ENCODE measurements at places on chromosomes 6 and 20.
A peak's percentile ranks its signal among the peaks of the same experiment; 100 is the strongest.

GRCh38 chr20:19110285-19110684 lies 102.2 kb upstream of the SLC24A3 start:
- DNase-seq, result no peak

GRCh38 chr6:64580346-64580745 lies 944.7 kb downstream of the PHF3 start:
- DNase-seq, result no peak

- no peak for DNase-seq
Measured at GRCh38 chr6:22418714-22419113, 121.9 kb upstream of the PRL start.

- no peak for DNase-seq
Measured at GRCh38 chr6:123007885-123008284, 11.8 kb downstream of the CLVS2 start.

GRCh38 chr6:117138425-117138824 lies 126.9 kb upstream of the VGLL2 start:
- no peak for DNase-seq

- DNase-seq, result no peak
Measured at GRCh38 chr6:28303570-28303969, 22.2 kb downstream of the PGBD1 start.

DNA sequence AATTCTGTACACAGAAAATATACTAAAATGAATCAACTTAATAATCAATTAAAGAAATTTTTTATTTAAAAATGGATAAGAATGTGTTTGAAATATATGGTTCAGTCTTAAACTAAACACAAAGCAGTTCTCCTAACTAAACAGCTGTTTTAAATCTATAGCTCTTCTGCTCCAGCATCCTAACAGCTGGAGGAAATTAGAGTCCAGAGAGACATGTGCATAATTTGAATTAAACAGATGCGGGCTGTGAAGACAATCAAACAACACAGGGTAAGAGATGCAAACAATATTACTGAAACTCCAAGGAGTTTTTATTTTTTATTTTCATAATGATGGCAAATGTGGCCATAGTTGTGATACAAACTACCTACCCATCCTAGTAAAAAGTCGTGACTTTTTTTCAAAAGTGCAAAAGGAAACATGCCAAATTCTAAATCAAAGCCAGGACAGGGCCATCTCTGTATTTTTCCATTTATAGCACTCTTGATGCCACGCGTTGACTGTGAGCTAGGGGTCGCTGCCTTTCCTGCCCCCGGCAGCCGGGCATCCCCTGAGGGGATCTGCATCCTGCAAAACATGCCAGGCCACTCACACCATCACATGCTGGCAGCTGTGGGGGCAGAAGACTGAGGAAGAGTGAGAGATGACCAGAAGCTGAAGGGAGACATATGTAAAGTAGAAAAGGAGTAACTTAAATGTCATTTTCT lies 310.6 kb downstream of the PRKN start:
- DNase-seq, result no peak

GRCh38 chr6:101110814-101111213 lies 229.7 kb upstream of the ASCC3 start:
- no peak for DNase-seq

- DNase-seq, result no peak
Measured at GRCh38 chr6:18439581-18439980, 52.4 kb downstream of the RNF144B start.

- no peak for DNase-seq
Measured at GRCh38 chr6:36969240-36969691, 14.7 kb downstream of the PI16 start.

DNA sequence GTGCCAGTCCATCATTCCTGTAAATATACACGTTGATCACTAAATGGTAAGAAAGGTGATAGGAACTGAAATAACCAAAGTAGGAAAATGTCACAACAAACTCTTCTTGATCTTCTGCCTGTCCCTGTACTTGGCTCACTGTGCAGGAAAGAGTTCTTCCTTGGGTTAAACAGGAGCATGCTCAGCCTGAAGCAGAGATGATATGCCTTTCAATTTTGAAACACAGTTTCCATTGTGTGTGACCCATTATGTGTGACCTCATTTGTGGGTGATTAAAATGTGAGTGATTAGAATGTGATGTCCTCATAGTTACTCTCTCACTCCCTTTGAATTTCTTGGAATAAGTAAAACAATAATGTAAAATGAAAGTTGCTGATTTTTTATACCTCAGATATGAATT lies 427.2 kb upstream of the AGPAT4 start:
- DNase-seq, result no peak

GRCh38 chr20:2688041-2688591 lies 4.5 kb upstream of the EBF4 start:
- DNase-seq, result peak; percentile 58

DNA sequence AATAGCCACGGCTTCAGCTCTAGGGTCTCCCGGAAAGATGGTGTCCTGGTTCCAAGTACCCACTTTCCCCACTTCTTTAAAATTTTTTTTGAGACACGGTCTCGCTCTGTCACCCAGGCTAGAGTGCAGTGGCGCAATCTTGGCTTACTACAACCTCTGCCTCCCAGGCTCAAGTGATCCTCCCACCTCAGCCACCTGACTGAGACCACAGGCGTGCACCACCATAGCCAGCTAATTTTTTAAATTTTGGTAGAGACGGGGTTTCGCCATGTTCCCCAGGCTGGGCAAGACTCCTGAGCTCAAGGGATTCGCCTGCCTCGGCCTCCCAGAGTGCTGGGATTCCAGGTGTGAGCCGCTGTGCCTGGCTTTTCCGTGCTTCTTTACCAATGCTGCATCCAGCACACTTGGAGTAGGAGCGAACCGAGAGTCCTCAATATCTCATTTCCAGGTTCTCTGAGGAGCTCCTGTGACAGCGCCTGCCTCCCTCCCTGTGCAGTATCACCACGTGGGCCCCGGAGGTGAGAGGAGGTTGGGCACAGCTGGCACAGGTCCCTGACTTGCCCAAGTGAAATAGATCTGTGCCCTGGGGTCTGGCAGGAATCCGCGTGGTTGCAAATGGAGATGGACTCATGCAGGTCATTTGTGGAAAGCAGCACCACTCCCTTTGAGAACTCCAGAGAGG lies 37.3 kb downstream of the EZR start:
- DNase-seq, result no peak

DNA sequence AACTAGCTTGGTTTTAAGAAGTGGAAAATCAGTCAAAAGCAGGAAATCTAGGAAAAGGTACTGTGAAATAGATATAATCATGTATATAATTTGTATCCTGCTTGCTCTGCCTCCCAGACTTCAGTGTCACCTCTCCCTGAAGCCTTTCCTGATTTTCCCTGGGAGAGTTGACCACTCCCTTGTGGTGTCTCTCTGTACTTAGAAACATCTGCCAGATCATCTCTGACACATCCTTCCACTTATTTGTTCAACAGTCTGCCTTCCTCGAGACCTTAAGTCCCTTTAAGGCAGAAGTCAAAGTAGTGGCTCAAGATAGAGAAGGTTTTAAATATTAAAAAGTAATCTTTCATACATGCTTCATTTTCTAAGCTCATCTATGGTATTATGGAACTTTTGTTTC lies 236.5 kb downstream of the CDKAL1 start:
- no peak for DNase-seq

DNA sequence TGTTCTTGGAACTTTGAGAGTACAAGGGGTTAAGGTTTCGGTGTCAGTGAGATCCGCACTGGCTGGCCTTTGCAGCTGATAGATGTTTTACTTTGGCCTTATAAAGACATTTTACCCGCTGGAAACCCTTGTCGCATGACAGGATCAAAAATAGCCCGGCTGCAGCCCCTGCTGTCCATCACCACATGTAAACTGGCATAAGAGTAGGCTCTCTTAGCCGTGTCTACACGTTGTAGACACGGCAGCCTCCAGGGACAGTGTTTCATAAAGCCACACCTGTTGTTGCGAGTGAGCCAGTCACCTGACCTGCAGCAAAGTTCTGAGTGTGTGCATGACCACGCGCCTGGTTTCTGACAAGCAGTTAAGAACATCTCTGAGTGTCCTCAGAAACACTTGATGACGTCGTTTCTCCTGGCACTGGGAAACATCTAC lies 8.5 kb downstream of the RBM24 start:
- no peak for DNase-seq

GRCh38 chr20:47350181-47350550 lies 6.3 kb downstream of the ZMYND8 start:
- DNase-seq, result no peak

DNA sequence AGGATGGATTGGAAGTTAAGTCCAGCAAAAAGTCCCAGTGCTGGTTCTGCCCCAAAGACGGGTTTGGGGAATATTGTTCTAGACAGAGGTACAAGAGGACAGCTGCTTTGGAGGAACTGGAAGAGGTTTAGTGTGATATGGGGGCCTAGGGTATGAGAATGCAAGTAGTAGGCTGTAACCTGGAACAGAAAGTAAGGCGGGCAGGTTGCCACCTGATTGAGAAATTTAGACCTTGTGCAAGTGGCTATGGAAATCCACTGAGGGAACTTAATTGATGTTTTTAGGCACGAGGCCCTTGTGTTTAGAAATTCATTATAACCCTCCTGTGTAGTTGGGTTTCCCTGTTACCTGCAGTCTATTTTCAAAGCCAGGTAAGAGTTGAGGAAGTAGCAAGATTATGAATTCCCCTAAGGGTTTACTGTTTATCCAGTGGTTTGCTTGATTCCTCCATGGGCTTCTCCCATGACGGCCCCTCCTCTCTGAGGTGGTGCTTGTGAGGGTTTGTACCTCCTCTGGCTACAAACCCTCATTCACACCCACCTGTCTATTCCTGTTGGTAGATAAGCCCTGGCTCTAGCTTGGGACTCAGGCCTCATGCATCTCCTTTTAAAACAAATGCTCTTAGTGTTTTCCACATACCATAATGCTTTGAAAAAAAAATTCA lies 42.0 kb upstream of the BCAS1 start:
- DNase-seq, result no peak

- DNase-seq, result no peak
Measured at GRCh38 chr6:154932515-154933027, 62.5 kb upstream of the TIAM2 start.

DNA sequence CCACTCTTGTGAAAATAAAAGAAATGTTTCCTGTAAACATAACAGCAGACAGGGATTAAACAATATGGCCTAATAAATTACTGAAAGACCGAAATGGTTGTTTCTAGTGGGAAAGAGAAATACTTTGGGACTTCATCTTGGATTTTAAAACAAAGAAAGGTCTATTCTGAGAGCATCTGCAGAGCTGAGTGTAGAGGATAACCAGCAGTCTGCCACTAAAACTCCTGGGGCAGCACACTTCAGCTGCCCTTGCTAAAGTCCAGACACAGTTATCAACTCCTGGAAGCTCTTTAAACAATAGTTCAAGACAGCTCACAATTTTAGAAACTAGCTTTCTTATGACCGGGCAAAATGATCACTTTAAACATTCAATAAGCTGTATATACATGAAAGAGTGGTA lies 38.6 kb downstream of the AKIRIN2 start:
- DNase-seq, result no peak

DNA sequence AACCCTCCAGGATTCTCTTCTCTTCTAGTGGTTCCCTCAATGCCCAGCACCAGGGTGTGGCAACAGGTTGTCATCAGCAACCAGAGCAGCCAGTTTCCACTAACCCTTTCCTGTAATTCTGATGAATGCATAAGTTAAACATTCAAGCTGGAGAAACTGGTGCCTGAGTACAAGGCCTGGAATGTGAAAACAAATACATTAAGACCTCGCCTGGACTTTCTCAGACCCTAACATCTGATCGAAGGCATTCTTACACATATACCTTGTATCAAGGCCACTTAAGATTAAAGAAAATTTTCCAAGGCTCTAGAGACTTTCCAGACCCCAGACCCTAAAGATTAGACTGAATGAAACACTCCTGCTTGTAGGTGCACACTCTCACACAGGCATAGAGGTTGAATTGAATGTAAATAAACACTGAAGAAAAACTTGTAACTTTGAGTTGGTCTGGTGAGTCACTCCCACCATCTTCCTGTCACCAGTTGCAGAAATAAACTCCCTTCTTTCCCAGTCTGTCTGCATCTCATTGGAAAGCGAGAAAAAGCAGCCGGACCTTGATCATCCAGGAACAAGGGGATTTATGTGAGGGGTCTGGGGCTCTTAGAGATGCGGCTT lies 9.0 kb downstream of the LRP11 start:
- DNase-seq, result no peak

- DNase-seq, result no peak
Measured at GRCh38 chr6:36247693-36248092, 22.2 kb upstream of the PNPLA1 start.

GRCh38 chr6:34260576-34261267 lies 11.9 kb upstream of the SMIM29 start:
- DNase-seq, result no peak

DNA sequence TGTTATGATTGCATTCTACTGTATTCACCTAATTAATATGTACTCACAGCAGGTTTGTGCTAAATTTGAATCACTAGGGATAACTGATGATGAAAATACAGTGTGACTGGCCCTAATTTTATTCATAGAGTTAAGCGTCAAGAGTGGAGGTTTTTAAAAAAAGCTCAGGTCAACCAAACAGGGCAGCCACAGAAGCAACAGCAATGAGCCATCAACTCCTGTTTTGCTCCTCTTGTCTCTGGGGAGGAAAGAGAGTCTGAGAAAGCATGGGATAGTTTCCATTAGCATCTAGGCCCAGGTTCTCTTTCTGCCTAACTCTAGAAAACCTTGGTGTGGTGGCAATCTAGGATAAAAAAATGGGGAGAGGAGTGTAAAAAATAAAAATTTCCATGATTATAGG lies 122.1 kb downstream of the OGFRL1 start:
- DNase-seq, result no peak

GRCh38 chr6:67190733-67191132 lies 1444.3 kb upstream of the ADGRB3 start:
- DNase-seq, result no peak

DNA sequence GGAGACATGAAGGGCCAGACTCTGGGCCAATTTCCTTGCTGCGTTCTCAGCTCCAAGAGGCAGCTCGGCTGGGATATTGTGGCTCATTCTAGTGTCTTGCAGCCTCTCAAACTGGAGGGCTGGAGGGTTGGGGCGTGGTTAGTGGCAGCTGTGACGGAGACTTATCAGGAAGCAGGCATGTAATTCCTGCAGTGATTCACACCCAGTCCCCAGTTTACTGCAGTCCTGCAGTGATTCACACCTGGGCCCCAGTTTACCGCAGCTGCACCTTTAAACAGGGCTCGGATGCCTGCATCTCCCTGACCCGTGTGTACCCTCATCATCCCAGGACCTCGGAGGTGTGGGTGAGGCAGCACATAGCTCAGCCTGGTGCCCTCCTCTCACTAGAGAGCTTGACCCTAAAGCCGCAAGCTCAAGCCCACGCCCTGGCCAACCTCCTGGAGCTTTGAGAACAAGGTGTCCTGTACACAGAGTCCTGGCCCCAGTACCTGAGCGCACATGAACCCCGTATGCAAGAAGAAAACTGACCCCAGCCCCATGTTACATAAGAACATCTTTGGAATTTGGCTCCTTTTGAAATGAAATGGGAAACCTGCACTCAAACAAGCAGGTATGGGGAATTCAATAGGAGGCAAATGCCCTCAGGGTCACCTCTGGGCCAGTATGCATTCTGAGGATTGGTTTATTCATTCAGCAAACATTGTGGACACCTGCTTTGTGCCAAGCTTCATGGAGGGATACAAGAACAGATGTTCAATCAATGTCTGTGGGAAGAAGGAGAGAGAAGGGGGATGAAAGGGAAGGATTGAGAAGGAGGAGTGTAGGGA lies 55.3 kb upstream of the FAM83D start:
- DNase-seq, result no peak

Measured in activated CD8-positive, alpha-beta memory T cell treated with anti-CD3 and anti-CD28 coated beads for 1 hour (primary cell).